ENCODE measurements at places on chromosomes 2 and 18.

- no peak for DNase-seq
Observed at GRCh38 chr2:156311976-156312375, 20.5 kb downstream of the NR4A2 start.

DNA sequence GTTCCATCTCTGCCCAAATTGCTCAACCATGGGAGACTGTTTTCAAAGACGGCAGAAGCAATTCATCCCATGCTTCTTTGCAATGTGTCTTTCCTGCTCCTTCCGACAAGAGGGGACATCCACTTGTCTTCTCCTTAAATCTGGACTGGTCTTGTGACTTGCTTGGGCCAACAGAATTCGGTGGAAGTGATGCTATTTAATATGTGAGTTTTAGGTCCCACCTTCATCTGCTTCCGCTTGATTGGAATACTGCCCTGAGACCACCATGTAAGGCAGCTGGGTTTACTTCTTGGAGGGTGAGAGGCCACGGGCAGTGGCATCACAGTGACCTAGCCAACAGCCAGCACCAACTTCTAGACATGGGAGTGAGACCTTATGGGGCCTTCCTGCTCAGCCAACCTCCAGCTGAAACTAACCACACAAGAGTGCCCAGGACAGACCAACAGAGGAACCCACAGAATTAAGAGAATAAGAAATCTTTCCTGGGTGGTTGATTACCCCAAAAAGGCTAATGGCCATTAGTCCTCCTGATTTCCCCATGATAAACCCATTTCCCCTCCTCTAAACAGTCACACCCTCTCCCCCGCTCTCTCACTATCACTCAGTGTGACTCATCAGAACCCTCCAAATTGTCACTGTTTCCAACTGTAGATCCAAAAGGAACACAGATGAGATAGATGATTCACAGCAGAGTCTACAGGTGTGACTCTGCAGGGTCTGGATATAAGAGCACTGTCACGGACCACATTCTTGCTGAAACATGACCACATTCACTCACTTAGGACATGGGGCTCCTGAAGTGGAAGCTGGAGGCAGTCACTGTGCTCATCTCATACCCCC lies 16.2 kb upstream of the RHOB start:
- DNase-seq: no peak

DNA sequence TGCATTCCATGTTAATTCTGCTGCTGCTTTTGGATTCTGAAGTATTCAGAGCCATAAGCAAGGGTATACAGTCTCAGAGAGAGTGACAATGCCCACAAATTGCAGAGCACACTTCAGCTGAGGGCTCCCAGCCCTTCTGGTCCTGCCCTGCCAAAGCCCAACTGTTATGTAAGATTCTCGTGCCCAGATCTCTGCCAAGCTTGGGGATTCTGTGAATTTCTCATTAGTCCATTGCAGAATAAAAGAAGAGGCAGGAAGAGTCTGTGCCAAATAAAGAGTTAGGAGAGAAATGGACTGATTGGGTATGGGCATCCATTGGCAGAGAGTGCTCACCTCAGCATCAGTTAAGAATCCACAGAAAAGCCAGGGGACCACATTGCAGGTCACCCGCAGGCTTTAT lies 112.0 kb upstream of the PNPT1 start:
- DNase-seq: no peak

DNA sequence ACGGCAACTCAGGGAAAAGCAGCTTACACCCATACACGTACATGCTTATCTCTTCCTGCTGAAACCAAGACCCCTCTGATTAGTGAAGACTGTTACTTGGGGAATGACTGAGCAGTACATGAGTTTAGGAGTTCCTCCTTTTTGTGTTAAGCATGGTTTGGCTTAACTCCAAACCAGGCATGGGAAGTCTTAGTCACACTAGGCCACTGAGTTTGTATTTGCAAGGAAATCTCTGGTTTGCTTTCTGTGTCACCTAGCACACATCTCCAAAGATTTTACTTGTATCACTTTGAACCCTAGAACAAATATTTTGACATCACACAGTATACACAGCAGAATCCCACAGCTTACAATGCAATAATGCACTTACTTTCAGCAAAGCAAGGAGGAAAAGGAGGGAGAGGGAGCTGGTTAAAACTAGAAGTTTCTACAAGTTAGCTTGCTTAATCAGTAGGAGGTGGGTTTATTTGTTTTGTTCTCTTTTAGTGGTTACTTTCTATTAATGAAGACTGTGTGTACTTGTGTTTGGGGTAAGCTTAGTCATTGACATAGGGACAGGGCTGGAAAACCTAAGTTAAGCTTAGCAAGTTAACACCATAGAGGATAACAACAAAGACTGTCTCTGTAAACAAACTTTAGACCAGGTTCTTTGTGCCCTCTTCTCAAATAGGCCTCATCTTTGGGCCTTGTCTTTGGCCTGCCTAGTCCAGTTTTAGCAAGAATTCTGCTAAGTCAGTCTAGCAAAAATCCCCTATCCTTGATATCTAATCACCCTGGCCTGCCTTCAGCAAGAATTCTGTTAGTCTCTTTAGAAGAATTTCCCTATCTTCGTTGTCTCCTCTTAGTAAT lies 219.4 kb downstream of the MREG start:
- peak; percentile 6 for DNase-seq

DNA sequence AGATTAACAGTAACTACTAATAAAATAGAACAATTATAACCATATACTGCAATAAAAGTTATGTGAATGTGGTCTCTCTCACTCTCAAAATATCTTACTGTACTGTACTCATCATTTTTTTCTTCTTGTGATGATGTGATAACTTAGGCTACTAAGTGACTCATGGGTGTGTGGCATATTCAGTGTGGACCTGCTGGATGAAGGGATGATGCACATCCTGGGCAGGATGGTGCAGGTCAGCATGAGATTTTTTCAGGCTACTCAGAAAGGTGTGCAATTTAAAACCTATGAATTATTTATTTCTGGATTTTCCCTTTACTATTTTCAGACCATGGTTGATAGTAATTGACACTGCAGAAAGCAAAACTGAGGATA lies 90.7 kb downstream of the NCKAP5 start:
- no peak for DNase-seq

GRCh38 chr18:52596748-52597435 lies 256.9 kb downstream of the DCC start:
- DNase-seq: no peak

DNA sequence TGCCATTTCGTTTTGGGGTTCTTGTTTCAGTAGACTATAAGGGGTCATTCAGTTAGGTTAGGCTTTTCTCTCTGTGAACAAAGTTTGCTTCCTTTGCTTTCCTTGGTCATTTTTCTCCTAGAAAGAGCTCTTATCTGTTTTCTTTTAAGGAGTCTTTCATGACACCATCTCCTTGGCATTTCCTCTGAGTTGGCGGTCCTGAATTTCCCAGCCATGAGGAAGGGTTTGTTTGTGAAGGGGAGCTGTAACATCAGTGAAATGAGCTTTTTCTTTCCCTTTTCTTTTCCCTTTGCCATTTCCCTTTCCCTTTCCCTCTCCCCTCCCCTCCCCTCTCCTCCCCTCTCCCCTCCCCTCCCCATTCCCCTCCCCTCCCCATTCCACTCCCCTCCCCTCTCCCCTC lies 61.7 kb downstream of the MAP4K4 start:
- DNase-seq: no peak

DNA sequence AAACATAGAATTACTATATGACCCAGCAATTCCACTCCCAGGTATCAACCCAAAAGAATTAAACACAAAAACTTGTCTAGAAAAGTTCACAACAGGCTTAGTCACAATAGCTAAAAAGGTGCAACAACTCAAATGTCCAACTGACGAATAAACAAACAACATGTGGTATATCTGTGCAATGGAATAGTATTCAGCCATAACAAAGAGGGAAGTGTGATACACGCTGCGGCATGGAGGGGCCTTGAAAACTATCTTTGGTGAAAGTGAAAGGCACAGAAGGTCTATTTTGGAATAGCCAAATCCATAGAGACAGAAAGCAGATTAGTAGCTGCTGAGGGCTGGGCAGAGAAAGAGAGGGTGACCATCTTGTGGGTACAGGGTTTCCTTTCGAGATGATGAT lies 72.1 kb downstream of the DDX1 start:
- DNase-seq: no peak

DNA sequence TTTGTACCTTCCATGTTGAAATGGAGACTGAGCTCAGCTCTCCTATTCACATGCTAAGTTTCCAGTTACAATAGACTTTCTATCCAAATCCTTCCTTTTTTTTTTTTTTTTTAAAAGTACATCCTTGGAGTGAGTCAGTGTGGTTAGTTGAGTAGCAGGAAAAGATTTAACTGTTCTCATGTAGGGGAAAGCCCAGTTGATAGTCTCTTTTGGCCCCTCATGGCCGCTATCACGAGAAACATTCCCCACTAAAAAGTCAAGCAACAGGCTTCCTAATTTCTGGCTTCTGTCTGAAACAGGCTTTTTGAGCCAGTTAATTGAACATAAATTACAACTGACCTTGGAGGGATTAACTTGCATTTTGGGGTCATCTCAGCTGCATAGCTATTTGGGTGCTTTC lies 161.3 kb downstream of the MEIS1 start:
- no peak for DNase-seq

GRCh38 chr2:209208211-209208610 lies 215.6 kb upstream of the MAP2 start:
- no peak for DNase-seq

DNA sequence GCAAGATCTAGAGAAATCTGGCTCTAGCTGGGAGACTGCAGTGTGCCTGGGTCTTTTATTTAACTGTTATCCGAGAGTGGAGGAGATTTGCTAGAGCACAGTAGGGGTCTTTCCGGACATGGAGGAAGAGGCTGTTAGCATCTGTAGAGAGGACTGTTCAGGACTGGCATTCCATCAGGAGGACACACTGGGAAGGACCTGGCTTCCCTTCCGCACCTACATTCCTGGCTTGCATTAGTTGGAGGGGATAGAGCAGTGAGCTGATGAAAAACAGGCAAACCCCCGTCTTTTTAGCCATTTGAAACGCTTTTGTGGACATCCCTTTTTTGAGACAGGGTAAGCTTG lies 874 bp upstream of the PIEZO2 start:
- DNase-seq: no peak

GRCh38 chr2:226813148-226813701 lies 13.6 kb upstream of the IRS1 start:
- no peak for DNase-seq

- no peak for DNase-seq
Observed at GRCh38 chr2:132670496-132671150, 618 bp upstream of the LYPD1 start.

DNA sequence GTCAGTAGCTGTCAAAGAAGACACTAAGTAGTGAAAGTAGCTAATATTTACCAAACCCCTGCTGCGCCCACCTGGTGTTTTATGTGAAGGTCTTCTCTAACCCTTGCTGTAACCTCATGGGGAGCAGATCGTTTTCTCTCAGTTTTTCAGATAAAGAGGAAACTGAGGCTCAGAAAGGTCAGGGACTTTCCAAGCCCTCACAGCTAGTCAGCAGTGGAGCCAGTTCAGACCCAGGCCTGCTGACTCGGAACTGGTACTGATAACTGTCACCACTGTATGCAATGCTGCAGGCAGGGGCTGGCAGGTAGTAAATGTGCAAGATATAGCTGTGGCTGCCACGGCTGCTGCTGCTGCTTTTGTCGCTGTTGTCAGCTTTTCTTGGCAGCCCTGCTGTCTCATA lies 69.1 kb downstream of the LRRFIP1 start:
- DNase-seq: peak; percentile 62

- no peak for DNase-seq
Observed at GRCh38 chr2:62928015-62928414, 122.6 kb upstream of the OTX1 start.

DNA sequence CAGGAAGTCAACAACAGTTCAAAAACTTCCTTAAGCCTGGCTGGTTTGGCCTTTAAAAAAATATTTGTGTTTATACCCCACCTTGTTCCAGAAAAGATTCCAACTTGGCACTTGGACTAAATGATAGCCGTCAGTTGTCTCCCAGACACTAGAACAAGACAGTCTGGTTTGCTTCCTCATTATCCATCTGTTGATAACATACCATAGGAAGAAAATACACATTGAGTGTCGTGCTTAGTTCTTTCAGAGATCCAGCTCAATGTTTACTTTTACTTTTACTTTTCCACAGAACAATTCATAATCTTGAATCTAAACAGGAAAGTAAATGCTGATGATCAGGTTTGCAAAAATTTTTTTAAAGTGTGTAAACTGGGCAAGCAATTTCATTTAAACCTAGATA lies 2.4 kb upstream of the VPS54 start:
- no peak for DNase-seq

DNA sequence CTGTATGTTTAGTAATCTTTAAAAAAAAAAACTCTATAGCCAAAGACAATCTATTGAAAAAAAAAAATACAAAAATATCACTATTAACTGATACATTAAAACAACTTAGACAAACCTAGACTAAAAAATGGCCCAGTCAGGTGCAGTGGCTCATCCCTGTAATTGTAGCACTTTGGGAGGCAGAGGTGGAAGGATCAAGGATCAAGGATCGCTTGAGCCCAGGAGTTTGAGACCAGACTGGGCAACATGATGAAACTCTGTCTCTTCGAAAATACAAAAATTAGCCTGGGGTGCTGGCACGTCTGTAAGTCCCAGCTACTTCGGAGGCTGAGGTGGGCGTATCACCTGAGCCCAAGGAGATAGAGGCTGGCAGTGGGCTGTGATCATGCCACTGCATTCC lies 16.1 kb downstream of the ESCO1 start:
- DNase-seq: no peak

DNA sequence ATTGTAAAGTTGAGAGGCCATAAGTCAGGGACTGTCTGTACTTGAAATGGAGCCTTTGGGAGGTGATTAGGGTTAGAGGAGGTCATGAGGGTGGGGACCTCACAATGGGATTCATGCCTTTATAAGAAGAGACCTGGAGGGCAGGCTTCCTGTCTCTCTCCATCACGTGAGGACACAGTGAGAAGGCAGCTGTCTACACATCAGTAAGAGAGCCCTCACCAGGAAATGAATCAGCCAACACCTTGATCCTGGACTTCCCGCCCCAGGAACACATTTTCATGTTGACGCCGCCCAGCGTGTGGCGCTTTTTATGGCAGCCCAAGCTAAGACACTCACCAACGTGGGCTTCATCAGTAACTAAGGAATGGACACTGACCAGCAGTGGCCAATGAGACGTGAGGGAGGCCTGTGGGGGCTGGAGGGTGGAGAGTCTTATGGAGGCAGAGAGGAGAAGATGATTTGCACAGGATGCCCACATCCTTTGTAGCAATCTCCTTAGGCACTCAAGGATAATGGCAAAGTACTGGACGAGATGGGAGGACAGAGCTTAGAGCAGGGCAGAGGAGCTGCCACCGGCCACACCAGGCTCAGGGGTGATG lies 162.7 kb downstream of the EIPR1 start:
- no peak for DNase-seq

GRCh38 chr2:110140401-110140800 lies 24.8 kb upstream of the MALL start:
- no peak for DNase-seq

GRCh38 chr18:834082-834720 lies 22.2 kb upstream of the YES1 start:
- no peak for DNase-seq

- no peak for DNase-seq
Observed at GRCh38 chr2:109519513-109519912, 94.3 kb downstream of the SEPTIN10 start.

GRCh38 chr2:239806758-239807434 lies 218.2 kb downstream of the NDUFA10 start:
- no peak for DNase-seq

All from CD4-positive, alpha-beta T cell treated with Interleukin-17A for 1 hour (primary cell).